ENCODE measurements at places on chromosomes 6 and 20. TPM values are rescaled to one million over a fixed set of nuclear protein-coding genes. Genes with fewer than 3 reads are reported as not detected.

- no peak for DNase-seq
These were observed 134.2 kb downstream of the GMDS start for GRCh38 chr6:2111162-2111677.

DNA sequence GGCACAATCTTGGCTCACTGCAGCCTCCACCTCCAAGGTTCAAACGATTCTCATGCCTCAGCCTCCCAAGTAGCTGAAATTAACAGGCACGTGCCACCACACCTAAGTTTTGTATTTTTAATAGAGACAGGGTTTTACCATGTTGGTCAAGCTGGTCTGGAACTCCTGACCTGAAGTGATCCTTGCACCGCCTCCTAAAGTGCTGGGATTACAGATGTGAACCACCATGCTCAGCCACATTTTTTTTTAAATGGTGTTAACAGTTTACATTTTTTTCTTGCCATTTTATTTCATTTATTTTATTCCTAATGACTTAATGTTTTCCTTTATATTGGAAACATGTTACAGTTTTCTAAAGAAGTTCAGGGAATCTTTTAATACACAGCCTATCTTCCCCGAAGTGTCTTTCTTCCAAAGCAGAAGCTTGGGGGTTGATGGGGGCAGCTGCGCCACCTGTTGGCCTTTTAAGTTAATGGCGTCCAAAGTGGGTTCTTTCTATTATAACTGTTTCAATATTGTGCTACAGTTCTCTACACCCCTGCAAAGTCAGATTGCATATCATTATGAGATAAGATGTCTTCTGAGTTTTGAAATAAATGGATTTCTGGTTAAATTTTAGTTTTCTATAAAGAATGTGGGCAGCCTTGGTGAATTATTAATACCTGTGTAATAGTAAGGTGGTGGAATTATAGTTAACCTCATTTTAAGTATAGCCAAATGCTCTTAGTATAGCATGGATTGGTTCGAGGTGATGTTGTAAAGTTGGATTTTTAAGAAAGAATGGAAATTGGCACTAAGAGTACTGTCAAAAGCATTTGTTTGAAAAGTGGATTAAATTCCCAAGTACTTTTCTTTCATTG is 42.0 kb upstream of the PLCG1 start:
- DNase-seq, result peak; percentile 35

GRCh38 chr6:131681585-131681984 is 19.6 kb downstream of the OR2A4 start:
- no peak for DNase-seq

DNA sequence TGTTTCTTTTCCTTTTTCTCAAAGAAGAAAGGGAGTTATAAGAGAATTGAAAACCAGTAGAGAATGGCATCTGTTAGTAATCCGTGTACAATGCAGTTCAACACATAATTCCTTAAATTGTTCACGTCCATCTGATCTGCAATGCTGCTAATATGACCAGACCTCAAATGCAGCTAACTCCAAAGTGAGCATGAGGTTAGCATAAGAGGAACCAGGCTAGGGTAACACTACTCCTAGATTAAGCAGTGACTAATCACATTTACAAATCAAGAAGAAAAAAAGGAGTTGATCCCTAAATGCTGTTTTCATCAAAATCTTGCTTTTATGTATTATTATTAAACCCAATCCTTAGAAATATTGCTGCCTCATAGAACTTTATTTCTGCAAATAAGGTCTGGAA is 432.7 kb upstream of the ARID1B start:
- no peak for DNase-seq

GRCh38 chr6:7142228-7142801 is 34.6 kb downstream of the RREB1 start:
- no peak for DNase-seq

- no peak for DNase-seq
These were observed 18.7 kb downstream of the POFUT1 start for GRCh38 chr20:32226391-32226790.

Gene HTR1E
- total RNA-seq, result not detected

Gene TRDN
- not detected for total RNA-seq

Gene ANKS1A
- total RNA-seq, result 8.0 TPM

Gene GSTA3
- total RNA-seq, result not detected

All from activated T-helper 2 cell treated with anti-CD3 and anti-CD28 coated beads, Interferon-gamma antibody, Interleukin-2, Interleukin-4, amounts not matched to agents 10 μg/mL and 5 μg/mL and 100 μg/mL, durations not matched to agents 14 hours and 24 hours and 36 hours (primary cell).